Activated B cell treated with CpG ODN at 0.5 μM for 24 hours (primary cell): ENCODE measurements at places on chromosomes 2 and 18. TPM values are rescaled to one million over a fixed set of nuclear protein-coding genes. Genes with fewer than 3 reads are reported as not detected.

DNA sequence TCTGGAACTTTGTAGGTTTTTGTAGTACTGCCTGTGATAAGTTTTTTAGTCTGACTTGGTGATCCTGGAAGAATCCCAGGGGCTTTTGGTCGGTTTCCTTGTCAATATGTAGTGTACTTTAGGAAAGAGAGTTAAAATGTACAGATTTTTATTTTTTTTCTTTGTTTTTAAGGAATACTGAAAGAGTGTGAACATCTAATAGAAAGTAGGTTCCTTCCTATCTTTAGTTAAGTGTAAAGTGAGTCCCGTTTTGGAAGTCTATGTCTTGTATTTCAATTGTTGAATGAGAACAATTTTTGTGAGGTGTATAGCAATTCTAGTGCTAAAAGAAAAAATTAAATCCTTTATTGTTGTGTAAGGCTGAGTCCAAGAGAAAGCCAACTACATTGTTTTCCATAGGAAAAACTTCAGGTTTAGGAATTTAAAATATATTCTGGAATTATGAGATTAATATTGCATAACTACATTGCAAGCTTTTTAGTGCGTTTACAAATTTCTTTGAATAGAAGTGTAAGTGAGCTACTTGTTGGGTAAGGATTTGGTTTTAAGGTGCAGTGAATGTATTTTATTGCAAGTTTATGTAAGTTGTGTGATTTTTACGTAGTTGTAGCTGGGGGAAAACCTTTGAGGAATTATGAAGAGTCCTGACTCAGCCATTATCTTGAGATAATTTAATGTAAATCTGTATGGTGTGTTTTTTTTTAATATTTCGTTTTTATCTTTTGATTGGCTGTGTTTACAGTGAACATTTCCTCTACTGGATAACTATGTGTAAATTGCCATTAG is 1.7 kb downstream of the VAPA start:
- DNase-seq: no peak

Gene EFHD1
- total RNA-seq: not detected in 2 replicates

DNA sequence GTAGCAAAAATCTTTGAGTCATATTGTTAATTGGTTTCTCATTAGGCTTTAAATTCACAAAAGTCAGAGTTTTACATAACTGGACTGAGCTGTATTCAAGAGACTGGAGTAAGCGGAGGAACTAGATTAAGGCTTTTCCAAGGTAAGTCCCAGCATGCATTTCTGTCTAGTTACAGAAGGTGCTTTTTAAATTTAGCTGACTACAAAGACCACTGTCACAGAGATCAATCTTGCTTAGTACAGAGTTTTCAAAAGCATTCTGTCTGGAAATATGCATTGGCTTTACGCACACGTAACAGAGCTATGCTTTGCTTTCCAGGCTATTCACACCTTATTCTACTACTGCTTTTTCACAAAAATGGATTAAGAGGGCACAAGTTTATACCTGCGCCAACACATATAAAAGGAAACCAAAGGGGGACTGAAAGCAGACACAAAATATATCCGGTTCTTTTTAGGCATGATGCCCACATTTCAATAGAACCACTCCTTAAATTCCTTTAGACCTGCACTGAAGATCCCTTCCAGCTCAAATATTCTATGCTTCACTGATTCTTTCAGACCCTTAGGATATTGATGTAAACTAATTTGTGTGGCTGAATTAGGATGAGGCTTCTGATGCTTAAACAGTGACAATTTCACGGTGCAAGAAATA is 560.7 kb upstream of the CRIM1 start:
- DNase-seq: no peak

DNA sequence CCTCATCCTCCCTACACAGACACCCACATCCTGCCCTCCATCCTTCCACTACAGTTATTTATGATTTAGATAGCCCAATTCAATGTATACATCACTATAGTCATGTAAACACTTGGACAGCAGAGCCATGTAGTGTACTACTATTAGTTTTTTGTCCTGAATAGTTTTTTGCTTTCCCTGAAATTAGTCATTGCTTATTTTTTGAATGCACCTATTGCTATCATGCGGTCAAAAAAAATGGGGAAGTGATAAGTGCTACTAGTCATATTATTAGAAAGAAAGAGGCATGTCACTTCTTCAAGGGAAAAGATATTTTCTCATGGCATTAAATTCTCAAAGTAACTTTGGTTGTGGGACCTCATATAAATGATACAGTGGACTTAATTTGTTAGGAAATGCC is 6.8 kb upstream of the GREB1 start:
- no peak for DNase-seq

GRCh38 chr2:61911510-61911909 is 6.0 kb downstream of the COMMD1 start:
- no peak for DNase-seq

DNA sequence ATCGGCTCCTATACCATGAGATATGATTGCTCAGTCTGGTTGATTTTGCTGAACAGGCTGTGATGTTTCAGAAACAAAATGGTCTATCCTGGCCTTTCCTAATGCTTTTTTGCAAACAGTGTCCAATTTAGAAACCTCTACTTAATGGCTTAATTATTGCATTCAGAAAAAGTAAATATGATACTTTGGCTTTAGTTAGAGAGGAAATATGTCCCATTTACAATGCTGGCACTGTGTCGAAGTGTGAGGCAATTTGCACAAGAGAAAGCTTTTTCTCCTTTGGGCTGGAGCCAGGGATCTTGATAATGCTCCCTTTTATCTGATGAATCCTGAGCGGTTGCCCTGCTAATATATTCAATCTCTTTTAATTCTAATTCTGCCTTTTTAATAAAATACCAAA is 418.9 kb downstream of the EPHA4 start:
- DNase-seq: no peak

DNA sequence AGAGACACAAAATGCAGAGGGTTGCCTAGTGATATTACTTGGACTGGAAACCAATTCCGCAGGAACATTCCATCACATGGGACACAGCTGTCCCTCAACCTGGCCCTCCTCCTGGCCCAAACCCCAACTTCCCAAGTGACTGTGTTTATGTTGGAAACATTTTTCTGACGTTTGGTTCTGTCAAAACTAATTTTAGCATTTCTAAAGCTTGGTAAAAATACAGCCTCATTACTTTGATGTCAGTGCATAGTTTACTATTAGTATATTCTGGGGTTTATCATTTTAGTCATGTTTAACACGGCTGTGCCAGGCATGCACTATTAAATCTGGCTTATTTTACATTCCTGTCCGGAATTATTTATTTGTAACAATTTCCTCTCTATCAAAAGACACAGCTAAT is 69.9 kb downstream of the GLI2 start:
- no peak for DNase-seq

GRCh38 chr2:225309516-225309915 is 90.0 kb upstream of the NYAP2 start:
- DNase-seq: no peak

DNA sequence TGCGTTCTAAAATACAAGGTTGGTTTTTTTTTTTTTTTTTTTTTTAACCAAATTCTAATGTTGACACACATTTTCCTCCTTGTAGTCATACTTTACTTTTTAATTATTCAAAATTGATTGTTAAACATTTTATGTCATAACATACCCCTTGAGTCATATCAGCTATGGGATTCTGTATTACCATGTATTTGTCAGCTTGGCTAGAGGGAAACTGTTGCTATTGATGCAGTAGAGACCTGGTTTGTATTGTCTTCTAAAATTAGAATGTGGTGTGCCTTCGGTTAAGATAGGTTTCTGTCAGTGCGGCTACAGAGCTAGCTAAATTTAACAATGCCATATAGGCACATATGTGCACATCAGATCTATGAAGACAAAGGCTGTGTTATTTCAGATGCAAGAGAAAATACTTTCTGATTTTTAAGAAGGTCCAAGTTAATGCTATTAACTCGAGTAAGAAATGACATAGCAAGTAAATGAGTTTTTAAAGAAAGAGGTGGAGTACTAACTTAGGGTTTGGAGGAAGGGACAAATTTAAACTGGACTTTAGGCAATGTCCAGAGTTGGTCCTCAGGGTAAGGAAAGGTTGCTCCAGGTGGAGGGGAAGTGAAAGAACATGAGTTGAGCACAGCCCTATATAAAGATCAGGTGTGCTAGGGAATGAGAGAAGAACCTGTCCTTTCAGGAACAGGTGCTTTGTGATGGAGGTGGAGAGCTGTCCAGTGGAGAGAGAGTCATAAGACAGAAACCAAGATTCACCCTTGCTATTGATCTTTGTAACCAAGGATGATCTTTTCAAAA is 152.3 kb downstream of the PRPF40A start:
- no peak for DNase-seq

Gene HOXD11
- total RNA-seq: not detected in 2 replicates

DNA sequence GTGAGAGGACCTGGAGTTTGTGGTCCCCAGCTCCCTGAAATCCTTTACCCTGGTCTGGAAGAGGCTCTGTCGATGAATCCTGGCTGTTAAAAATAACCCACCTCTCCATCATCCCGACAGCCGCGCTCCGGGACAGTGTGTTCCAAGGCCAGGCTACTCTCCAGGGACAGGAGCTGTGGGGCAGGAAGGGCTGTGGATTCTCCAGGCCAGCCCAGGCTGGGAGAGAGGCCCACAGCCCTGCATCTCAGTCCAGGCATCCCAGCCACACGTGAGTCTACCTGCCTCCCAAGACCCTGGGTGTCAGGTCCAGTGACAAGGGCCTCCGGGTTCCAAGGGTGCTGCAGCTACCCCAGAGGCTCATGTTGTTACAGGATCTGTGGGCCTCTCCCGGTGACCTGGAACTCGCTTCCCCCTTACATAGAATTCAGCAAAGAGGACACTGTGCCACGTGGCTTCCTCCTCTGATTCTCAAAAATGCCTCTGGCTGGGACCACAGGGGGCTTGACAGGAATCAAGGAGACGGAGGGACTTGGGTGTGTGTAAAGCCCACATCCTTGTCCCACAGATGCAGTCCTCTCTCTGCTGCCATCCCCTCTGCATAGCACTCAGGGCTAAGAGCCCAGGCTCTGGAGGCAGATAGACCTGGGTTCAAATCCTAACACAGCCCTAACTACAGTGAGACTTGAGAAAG is 17.3 kb downstream of the ADRA2B start:
- peak; percentile 9 for DNase-seq

DNA sequence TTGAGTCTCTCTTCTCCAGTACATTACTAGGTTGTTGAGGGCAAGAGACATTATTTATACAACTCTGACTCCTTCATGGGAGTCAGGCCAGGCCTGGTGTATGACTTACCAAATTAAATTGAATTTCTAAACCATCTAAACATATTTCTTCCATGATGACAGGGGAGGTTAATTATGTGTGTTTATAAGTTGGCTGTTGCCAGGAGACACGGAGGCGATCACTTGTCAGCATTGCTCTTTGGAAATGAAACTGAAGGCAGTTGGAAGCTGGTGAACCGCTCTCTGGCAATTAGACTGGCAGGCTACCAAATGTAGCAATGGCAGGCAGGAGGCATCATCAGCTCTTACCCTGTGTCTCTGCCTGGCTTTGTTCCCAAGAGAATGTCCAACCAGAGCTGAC is 241.4 kb downstream of the KCNS3 start:
- DNase-seq: no peak

Gene BMP10
- not detected in 2 replicates for total RNA-seq

GRCh38 chr2:239103125-239104098 is 255.5 kb downstream of the TWIST2 start:
- DNase-seq: no peak

- DNase-seq: no peak
Observed at GRCh38 chr2:217818293-217818850, 184.4 kb downstream of the TNS1 start.

- no peak for DNase-seq
Observed at GRCh38 chr2:180761224-180761623, 219.2 kb upstream of the UBE2E3 start.

GRCh38 chr2:27954771-27955383 is 64.3 kb downstream of the BABAM2 start:
- no peak for DNase-seq

GRCh38 chr2:100207411-100207885 is 65.1 kb upstream of the AFF3 start:
- DNase-seq: no peak

DNA sequence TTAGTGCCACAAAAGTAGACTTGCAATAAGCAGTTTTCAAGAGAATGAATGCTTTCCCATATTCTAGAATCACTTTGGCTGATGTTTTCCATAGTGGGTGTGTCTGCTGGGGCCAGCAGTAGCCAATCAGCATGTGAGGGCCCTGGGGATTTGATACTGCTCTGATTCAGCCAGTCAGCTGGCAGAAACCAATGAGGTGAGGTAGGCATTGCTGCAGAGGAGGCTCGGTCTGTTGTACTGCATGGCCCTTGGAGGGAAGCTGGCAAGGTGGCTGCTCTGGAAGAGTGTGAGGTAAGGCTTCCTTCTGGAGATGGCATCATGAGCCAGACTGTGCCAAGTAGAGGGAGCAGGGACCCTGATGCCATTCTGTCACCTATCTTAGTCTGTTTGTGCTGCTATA is 22.7 kb downstream of the TMEM87B start:
- no peak for DNase-seq

DNA sequence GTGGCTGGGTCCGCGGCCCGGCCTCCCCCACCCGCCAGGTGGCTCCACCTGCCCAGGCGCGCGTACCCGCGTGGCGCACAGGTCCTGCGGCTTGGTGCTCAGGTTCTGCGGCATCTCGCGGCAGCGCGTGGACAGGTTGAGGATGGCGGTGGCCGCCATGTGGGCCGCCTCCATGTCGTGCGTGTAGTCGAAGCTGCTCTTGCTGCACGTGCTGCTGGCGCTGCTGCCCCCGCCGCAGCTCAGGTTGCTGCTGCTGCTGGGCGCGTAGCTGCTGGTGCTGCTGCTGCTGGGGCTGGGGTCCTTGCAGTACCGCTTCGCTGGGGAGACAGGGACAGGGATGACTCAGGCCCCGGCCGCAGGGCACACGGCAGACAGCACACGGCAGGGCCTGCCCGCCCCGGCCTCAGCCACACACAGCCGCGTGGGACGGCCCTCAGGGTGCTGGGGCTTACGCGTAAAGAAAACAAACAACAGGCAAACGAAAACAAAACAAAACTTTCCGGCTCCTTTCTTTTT is 147.7 kb upstream of the PXDN start:
- DNase-seq: no peak

Gene C2orf81
- total RNA-seq: 3.9 and 5.5 TPM in 2 replicates

GRCh38 chr18:27135504-27136207 is 49.5 kb downstream of the CHST9 start:
- DNase-seq: no peak

GRCh38 chr2:102346381-102347130 is 9.0 kb upstream of the IL18R1 start:
- no peak for DNase-seq

Gene SPOPL
- total RNA-seq: 32.5 and 36.9 TPM in 2 replicates

- peak; percentile 56 for DNase-seq
Observed at GRCh38 chr2:197198890-197199289, 111.7 kb downstream of the ANKRD44 start.

GRCh38 chr2:133568172-133568571 is at the start of gene NCKAP5:
Gene NCKAP5, minus strand, starts transcription at chr2:133568463. Its CDS starts 50,937 bp downstream, at chr2:133517526.
- no peak for DNase-seq

Gene CACNB4
- 0.73 and 0.86 TPM in 2 replicates for total RNA-seq

Gene BOLL
- total RNA-seq: not detected in 2 replicates
